Stimulated activated CD8-positive, alpha-beta memory T cell treated with anti-CD3 and anti-CD28 coated beads, Interleukin-2, amount 100 ng/mL, for 1 hour (primary cell): ENCODE measurements at places on chromosomes 1 and 21.

GRCh38 chr21:33063907-33064622 is 5.9 kb upstream of the OLIG1 start:
- no peak for DNase-seq

GRCh38 chr1:243950166-243950565 is 100.1 kb upstream of the AKT3 start:
- DNase-seq = no peak

DNA sequence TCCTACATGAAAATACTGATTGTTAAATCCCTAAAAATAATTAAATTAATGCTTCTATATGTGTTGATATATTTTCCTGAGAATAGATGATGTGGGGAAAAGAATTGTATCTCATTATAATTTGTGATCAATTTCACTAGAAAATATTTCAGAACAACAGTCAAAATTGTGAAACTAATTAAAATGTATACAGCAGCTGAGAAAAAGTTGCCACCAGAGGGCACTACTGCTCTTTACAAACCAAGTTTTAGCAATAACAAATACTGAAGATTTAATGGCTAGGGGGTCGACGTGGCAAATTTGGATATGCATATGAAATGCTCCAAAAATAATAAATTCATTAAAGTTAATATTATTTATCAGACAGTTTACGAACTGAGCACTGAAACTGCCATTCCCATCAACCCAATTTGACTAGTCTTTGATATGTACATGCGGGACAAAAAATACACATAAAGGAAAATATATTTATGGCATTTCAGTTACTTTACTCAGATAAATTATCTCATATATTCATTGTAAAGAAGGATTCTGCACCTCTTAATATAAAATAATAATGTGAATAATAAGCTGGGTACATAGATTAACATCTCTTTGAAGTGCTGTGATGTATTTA is 96.3 kb upstream of the TMPRSS15 start:
- DNase-seq = no peak

DNA sequence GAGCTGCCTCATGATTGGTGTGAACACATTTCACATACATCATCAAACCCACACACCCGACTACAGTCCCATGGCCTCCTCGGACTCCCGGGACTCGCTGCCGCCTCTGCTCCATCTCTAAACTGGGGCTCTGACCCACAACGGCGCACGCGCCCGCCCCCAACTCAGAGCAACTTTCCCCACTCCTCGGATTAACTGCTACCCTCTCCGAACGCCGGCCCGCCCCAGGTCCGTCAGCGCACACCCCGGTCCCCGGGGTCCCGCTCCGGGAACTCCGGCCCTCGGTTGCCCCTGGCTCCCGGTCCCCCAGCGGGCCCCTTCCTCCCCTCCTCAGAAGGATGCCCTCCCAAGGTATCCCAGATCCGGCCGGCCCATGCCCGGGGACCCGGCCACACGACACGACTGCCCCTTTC is 740 bp downstream of the DSTYK start:
- DNase-seq = no peak

GRCh38 chr1:206782448-206782847 is 10.2 kb upstream of the IL10 start:
- no peak for DNase-seq

DNA sequence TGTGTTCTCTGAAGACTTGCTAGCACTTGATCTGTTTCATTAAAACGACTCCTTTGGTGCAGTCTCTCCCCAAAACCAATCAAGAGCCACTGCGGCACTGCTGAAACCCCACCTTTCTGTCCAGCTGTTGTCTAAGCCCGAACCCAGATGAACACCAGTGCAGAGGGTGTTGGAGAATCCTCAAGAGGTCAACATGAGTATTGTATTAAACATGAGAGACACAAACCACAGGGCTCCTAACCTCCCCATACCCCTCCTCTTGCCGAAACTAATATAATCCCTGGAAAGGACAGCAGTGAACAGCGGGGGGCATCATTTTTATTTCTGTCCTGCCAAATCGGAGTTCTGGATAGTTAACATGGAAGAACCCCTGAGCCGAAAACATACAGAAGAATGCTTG is 333.9 kb downstream of the CAMTA1 start:
- DNase-seq = no peak

DNA sequence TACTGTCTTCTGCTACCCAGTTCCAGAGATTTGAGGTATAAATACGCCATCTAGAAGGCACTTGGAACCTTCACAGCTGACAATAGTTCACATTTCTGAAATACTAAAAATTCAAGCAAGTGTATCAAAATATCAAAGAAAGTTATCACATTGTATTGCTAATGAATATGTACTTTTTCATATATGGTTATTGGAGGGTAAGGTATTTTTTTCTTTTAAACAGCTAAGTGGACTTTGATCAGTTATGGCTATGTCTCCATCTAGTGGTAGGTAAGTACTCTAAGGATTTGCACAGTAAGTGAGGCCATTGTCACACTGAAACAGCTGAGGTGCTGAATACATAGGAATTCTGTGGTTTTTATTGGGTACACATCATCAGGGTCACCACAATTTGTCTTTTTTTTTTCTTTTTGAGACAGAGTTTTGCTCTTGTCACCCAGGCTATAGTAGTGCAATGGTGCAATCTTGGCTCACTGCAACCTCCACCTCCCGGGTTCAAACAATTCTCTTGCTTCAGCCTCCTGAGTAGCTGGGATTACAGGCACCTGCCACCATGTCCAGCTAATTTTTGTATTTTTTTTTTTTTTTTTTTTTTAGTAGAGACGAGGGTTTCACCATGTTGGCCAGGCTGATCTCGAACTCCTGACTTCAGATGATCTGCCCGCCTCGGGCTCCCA is 49.1 kb upstream of the CR2 start:
- DNase-seq = no peak
